ENCODE measurements at places on chromosomes 6 and 20.

DNA sequence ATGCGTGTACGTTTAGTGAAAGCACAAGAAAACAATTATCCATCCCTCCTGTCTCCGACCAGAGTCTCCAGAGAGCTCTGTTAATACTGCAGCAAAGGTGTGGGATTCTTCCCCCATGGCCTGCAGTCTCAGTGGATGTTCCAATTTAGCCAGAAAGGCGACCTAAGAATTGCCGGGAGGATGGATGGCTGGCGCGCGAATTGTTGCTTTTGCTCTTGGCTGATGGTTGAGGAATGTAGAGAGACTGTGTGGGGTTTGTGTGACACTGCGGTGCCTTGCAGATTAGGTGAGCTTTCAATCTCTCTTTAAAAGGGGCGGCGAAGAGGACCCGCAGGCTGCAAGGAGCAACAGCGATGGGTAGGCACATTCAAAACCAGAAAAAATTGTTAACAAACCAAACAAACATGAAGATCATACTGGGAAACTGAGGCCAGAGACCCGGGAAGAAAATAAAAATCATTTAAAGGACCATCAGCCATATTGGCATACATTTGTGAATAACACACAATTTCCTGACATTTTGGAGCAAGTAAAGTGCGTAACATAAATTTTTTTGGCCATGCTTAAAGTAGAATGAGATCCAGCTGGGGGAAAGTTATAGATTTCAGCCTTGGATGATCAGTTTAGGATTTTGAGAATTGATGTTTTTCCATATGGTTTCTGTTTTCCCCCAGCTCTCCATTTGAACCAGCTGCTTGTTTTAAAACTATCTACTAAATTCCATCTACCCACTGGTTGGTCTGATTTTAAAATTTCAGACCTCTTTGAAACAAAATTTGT is 46.3 kb downstream of the GNAS start:
- no peak for DNase-seq

- no peak for DNase-seq
These were observed 113.0 kb downstream of the EDN3 start for GRCh38 chr20:59413326-59413865.

DNA sequence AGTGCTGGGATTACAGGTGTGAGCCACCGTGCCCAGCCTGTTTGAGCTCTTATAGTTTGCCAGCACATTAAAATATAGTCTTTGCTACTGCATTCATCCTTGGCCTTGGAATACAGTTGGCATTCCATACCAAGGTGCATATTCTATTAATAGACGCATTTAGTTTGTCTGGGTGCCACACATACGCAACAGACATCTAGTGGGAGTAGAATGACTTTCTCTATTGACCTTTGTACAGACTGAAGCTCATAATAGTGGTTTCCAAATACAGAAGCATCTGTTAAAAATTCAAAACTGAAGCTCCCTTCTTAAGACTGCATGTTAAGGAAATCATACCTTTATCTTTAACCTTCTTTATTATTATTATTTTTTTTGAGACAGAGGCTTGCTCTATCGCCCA is 46.7 kb upstream of the FNDC1 start:
- DNase-seq = no peak

- DNase-seq = no peak
These were observed 217.1 kb downstream of the ALDH8A1 start for GRCh38 chr6:134732763-134733162.

GRCh38 chr20:44460795-44461141 is 14.9 kb upstream of the TTPAL start:
- no peak for DNase-seq

DNA sequence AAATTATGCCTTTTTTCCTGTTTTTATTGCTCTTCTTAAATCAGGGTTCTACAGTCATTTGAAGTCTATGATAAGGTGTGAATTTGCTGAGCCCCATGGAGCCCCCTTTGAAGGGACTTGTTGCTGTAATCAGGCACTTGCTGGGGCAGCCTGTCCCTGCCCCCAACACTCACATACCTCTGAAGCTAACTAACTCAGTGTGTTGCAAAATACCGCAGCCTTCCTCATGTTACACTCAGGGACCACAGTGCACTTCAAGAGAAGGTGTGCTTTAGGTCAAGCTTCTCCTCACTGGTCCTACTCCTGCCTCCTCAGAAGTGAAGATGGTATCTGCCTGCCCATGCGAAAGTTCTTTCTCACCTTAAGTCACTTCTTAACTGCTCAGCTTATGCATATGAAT is 66.1 kb upstream of the GLP1R start:
- DNase-seq = no peak

- DNase-seq = peak; percentile 67
These were observed 16.4 kb upstream of the KIFC1 start for GRCh38 chr6:33375143-33375671.

DNA sequence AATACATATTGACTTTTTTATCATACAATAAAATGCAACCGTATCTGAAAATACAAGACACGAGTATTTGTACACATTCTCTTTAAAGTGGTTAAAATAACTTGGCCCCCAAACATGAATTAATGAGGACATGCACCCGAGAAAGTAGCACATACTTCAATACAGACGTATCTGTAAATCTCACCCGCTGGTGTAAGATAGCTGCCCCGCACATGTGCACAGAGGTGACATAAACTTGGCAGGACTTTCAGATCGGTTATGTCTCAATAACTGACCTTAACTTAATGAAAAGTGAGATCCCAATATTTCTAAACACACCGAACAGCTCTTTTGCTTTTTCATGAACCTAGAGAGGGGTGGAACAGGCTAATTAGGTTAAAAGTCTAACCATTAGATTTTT is 91.5 kb upstream of the RPS6KA2 start:
- no peak for DNase-seq

GRCh38 chr6:25579902-25580495 is 72.0 kb upstream of the SCGN start:
- DNase-seq = no peak

DNA sequence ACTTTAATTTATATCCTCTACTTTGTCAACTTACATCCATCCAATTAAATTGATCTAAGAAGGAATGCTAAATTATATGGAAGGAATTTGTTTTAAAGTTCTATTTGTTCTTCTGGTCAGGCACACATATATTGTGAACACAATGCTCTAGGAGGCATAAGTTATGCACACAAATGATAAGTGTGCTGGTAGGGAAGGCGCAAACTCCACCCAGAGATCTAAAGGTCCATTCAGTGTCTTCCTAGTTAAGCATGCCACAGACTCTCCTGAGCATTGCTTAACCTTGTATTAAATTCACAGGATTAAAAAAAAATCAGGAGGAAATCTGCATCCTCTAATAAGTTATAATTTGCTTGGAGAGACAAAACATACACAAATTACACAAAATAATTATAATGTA is 127.3 kb downstream of the RALGAPA2 start:
- DNase-seq = no peak

DNA sequence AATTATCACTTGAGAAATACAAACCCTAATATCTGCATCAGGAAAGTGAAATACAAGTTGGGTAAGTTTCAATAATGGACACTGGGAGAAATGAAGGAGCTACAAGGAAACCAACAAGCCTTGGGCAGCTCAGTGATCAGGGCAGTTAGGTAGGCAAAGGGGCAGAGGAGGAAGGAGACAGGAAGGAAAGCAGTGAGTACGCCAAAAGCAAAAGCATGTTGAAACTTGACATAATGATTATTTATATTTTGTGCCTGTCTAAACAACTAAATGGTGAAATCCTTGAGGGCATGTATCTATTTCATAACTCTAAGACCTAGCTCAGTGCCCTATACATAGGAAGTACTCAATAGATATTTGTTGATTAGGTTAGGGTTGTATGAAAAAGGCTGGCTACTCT is 23.3 kb downstream of the PXT1 start:
- DNase-seq = no peak

DNA sequence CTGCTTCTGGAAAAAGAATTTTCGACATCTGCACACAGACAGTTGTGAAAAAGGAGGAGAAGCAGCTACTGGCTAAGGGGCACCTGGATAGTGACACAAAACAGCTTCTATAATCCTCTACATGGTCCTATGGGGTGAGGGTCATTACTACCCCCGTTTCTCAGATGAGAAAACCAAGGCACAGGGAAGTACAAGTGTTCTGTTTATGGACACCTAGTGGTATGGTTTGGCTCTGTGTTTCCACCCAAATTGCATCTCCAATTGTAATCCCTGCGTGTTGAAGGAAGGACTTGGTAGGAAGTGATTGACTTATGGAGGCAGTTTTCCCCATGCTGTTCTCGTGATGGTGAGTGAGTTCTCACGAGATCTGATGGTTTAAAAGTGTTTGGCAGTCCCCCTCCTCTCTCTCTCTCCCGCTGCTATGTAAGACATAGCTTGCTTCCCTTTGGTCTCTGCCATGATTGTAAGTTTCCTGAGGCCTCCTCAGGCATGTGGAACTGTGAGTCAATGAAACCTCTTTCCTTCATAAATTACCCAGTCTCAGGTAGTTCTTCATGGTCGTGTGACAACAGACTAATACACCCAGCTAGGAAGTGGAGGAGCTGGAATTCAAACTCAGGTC is 2.5 kb upstream of the KCNK15 start:
- DNase-seq = no peak

DNA sequence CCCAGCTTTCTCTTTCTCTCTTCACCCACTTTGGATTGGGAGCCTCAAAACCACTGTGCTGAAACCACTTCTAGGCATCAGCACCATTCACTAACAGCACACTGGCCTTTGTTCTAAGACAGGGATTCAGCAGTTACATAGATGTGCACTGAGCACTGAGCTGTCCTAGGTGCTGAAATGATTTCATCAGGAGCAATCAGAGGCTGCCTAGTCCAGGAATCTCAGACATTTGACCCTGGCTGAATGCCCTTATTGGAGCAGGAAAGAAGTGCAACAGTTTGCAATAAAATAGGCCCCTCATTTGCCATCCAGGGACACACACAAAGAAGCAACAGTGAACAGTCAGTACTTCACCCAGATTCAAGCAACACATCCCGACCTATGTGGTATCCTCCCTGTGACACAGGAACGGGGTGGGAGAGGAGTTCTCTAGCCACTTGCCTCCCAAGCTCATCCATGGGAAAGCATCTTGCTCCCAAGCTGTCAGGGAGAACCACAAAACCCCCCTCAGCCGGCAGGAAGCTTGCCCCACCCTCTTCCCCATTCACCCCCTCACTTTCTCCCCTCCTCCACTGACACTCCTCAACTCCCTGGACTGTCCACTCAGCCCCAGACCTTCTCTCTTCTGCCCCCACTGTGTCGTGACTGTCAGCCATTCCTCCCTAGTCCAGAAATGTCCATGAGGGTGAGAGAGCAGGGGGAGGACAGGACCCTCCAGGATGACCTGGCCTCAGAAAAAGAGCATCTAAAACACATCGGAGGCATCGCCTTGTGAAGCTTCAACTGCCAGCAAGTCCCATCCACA is 304.4 kb downstream of the PREX1 start:
- peak; percentile 20 for DNase-seq

DNA sequence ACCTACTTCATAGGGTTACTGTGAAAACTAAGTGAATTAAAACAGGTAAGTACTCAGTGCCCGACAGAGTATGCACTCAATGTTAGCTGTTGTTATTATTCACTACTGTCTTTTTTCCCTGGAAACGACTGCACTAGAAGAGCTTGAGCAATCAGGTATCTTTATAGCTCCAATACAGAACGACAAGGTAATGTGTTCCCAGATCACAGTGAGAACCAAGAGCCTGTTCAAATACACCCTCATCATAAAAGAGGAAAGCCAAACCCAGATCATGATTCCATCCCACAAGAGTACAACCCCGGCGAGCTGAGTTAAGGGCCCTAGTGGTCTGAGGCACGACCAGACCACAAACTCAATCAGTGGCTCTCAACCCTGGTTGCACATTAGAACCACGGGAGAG is 9.8 kb downstream of the MRPS18A start:
- no peak for DNase-seq

All from AG09309 (cell line).